NK-92 treated with Interleukin-12 subunit alpha and Interleukin-12 subunit beta, amount 100 ng/mL, for 24 hours (cell line): ENCODE measurements at places on chromosomes 13 and 19.

- DNase-seq: no peak
Observed at GRCh38 chr13:108387156-108387555, 117.6 kb downstream of the TNFSF13B start.

DNA sequence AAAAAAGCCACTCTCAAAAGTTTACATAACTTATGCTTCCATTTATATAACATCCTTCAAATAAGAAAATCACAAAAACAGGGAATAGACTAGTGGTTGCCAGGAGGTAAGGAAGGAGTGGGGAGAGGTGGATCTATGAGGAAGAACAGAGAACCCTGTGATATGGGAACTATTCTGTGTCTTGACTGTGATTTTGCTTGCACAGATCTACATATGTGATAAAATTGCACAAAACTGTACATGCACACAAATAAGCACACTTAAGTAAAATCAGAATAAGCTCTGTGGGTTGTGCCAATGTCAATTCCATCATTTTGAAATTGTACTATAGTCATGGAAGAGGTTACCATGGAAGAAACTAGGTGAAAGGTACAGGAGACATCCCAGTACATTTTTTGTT is 121.6 kb upstream of the SGCG start:
- DNase-seq: no peak

- no peak for DNase-seq
Observed at GRCh38 chr19:4044990-4045465, 21.7 kb downstream of the ZBTB7A start.

DNA sequence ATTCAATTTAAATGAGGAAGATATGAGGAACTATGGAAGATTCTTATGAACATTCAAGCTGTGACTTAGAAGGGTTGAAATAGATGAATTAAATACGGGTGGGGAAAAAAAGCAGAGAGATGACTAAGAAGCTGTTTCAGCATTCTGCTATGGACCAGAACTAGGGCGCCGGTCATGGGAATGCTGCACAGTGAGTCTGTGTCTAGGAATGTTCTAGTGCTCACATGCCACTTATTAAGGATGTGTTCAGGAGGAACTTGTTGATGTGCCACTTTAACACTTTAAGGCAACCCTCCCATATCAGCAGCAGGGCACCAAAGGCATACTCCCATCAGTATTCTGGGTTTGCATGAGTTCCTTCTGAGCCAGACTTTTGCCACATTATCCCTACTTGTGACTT is 152.1 kb downstream of the POSTN start:
- DNase-seq: no peak

- no peak for DNase-seq
Observed at GRCh38 chr13:32212421-32212820, 102.7 kb downstream of the ZAR1L start.

- no peak for DNase-seq
Observed at GRCh38 chr13:51050021-51050830, 60.8 kb downstream of the C13orf42 start.

DNA sequence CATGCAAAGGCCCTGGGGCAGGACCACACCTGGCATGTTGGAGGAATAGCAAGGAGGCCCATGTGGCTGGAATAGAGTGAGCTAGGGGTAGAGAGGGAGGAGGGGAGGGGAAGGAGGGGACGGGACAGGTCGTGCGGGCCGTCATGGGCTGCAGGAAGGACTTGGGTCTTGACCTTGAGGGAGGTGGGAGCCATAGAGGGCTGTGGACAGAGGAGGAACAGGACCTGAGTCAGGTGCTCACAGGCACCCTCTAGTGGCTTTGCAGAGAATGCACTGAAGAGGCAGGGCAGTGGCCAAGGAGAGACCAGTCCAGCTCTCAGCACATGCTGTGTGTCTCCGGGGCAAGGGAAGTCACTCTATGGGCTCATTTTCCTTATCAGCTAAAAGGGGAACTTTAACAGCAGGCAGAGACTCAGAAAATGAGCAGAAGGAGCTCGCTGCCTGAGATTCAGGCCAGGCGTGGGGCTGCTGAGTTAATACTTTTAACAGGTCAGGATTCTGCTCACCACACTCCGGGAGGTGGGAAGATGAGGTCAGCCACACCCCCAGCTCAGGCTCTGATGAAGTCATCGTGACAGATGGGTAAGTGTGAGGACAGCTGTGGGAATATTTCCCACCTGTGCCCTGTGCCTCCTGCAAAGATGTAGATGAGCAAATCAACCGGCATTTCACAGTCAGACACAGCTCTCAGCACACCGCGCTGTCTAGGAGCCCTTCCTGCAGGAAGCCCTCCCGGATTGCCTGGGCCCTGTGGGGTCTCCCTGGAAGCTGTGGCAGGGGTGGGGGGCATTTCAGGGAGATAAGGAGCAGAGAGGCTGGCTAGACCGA is 6.0 kb upstream of the TNFAIP8L1 start:
- DNase-seq: peak; percentile 37

DNA sequence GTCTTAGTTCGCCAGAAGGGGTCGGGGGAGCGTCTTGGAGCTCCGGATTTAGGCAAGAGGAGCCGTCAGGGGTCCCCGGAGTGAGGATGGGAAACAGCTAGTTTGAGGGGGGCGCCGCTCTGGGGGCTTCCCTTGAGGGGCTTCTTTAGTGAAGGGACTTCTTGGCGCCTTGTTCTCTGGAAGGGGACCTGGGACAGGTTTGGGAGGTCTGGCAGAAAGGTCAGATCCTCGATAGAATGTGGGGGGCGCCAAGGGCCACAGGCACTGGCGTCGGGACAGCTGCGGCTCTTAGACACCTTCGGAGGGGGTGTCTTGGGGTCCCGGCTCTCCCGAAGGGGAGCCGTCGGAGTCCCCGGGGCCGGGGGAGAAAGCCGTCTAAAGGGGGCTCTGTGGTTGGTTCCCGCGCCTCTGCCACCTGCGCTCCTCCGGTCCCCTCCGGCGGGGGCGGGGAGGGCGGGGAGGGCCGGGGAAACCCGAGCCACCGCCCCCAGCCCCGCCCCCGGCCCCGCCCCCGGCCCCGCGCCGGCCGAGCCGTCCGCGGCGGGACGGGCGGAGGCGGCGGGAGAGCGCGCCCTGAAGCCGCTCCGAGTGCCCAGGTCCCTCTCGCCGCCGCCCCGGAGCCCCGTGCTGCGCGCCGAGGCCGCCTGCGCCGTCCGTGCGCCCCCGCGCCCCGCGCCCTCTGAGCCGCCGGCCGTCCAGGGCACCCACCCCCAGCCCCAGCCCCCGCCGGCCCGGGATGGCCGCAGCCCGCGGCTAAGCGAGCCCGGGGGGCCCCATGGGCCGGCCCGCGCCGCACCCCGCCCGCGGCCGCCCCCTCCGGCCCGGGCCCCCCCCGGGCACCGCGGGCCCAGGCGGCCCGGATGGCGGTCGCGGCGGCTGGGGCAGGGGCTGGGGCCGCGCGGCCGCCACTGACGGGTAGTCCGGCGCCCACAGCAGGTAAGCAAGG is at the start of gene NRTN:
Gene NRTN, plus strand, starts transcription at position 552 of the 946 bp plus-strand sequence. CDS start 19,099 bp downstream, outside the sequence.
- DNase-seq: no peak

DNA sequence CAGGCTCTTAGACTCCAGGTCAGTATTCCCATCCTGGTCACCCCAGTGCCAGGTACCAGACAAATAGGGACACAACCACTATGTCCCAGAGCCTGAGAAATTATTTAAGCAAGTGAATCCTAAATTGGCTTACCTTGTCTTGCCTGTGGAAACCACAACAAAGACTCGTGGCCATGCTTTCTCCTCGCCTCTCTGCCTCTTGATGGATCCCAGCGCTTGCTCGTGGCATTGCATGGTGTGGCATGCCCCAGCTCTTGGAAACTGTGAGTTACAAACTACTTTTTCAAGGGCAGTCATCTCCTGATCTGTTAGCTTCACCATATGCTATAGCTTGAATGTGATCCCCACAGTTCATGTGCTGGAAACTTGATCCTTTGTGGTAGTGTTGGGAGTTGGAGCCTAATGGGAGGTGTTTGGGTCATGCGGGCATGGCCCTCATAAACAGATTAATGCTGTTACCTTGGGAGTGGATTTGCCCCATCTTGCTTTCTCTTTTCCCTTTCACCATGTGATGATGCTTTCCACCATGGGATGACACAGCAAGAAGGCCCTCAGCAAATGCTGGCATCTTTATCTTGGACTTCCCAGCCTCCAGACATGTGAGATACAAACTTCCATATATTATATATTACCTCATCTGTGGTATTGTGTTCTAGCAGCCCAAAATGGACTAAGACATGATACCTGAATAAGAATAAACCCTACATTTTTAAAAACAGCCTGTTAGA is 31.2 kb downstream of the SPRYD7 start:
- DNase-seq: no peak

- no peak for DNase-seq
Observed at GRCh38 chr19:38917921-38918491, 6.0 kb upstream of the CCER2 start.
